Caki2 (cell line): ENCODE measurements at places on chromosomes 4 and X.

DNA sequence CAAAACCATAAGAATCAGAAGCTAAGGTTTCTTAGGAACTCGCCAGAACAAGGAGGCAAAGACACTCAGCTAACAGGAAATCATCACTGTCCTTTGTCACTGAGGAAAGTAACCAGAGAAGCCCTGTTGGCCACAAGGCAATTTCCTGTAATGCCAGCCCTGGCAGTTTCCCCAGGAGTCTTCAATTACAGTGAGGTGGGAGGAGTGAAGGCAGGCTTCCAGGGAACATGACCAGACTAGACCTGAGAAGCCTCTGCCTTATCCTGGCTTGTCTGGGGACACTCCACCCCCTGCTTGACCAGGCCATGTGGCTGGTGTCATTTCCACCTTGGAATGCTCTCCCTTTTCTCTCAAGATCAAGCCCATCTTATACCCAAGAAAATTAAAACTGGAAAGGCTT lies 125.3 kb downstream of the COL4A6 start:
- peak; percentile 23 for DNase-seq

DNA sequence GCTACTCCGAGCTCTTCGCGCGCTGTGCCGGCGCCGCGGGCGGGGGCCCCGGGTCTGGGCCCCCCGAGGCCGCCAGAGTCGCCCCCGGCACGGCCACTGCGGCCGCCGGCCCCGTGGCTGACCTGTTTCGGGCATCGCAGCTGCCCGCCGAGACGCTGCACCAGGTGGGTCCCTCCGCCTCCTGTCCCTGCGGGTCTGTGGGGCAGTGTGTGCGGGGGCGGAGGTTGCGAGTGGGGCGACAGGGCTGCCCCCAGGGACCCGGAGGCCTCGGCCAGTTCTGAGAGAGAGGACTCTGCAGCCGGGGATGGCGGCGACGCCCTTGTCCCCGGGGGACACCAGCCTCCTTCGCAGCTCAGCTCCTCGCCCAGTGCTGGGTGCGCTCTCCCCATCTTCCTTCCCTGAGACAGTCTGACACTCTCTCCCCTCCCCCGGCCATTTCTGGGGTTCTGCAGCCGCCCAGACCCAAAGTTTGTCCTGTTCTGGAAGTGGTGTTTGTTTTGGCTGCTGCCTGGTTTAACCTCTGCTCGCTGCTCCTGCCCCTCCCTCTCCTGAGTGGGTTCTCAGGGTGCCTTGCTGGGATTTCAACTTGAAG lies 609 bp downstream of the REPS2 start:
- DNase-seq, result peak; percentile 0

GRCh38 chr4:183118141-183118540 lies 19.1 kb downstream of the WWC2 start:
- peak; percentile 21 for DNase-seq

- no peak for DNase-seq
These were observed 5.1 kb downstream of the PIGG start for GRCh38 chr4:504076-504475.

- no peak for DNase-seq
These were observed 168.9 kb downstream of the DCTD start for GRCh38 chr4:182748283-182748682.

- DNase-seq, result peak; percentile 76
These were observed at the start of gene STK32B for GRCh38 chr4:5051278-5052203. TSS of gene STK32B (plus strand) at chr4:5051480.

DNA sequence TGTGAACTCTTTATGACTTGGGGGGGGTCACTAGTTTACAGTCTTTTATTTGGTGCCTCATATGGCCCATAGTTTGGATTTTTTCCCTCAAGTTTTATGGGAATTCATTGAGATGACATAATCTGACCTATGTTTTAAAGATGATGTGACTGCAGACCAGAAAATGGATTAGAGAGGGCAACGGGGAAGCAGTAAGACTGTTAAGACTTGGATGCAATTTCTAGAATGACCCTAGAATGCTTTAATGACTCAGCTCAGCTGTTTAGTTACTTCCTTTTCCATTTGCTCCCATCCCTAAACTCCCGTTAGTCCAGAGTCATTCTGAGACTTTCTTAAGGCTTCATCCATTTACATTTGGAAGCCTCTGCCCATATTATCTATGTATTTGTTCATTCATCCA lies 59.9 kb upstream of the PDGFRA start:
- no peak for DNase-seq

DNA sequence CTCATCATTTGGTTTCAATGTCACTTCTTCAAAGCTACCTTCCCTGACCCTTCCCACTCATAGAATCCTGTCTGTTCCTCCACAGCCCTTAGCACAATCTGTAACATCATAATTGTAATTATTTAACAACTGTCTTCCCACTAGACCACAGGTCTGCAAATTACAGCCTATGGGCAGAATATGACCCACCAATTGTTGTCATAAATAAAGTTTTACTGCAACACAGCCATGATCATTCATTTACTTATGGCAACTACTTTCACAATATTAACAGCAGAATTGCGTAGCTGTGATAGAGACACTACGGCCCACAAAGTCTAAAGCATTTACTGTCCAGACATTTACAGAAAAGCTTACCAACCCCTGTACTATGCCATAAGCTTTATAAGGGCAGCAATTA lies 15.9 kb downstream of the USP46 start:
- no peak for DNase-seq

DNA sequence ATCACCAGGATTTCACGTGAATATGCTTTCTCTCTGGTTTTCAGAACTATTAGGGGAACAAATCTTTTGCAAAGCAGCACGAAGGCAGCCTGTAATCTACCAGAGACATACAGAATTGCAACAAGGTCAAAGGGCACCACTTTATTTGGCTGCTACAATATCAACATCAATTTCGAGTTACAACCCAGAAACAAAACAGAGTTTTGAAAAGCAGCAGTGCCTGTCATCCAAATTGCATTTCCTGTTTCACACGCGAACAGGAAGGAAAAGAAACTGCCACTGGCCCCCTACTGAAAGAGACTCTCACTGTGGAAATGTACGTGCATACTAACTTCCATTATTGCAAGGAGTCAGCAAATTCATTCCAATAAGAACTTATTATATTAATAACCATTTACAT lies 17.1 kb upstream of the C1QTNF7 start:
- no peak for DNase-seq

DNA sequence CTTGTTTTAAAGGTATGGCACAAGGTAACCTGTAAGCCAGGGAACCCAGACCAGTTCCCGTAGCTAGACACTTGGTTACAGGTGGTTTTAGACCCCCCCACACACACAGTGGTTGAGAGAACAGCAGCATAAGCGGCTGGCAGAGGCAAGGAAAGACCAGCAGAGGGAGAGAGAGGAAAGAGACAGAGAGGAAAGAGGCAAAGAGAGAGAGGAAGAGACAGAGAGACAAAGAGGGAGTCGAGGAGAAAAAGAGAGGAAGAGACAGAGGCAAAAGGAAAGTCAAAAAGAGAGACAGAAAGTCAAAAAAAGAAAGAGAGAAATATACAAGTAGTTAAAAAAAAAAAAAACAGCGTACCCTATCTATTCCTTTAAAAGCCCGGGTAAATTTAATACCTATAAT lies 19.5 kb upstream of the PCSK1N start:
- peak; percentile 29 for DNase-seq

DNA sequence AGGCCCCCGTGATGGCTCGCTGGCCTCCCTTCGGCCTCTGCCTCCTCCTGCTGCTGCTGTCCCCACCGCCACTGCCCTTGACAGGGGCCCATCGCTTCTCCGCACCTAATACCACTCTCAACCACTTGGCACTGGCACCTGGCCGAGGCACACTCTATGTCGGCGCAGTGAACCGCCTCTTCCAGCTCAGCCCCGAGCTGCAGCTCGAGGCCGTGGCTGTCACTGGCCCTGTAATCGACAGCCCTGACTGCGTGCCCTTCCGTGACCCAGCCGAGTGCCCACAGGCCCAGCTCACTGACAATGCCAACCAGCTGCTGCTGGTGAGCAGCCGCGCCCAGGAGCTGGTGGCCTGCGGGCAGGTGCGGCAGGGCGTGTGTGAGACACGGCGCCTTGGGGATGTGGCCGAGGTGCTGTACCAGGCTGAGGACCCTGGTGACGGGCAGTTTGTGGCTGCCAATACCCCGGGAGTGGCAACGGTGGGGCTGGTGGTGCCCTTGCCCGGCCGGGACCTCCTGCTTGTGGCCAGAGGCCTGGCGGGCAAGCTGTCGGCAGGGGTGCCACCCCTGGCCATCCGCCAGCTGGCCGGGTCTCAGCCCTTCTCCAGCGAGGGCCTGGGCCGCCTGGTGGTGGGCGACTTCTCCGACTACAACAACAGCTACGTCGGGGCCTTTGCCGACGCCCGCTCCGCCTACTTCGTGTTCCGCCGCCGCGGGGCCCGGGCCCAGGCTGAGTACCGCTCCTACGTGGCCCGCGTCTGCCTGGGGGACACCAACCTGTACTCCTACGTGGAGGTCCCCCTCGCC lies 3.0 kb downstream of the PLXNB3 start:
- DNase-seq, result no peak

DNA sequence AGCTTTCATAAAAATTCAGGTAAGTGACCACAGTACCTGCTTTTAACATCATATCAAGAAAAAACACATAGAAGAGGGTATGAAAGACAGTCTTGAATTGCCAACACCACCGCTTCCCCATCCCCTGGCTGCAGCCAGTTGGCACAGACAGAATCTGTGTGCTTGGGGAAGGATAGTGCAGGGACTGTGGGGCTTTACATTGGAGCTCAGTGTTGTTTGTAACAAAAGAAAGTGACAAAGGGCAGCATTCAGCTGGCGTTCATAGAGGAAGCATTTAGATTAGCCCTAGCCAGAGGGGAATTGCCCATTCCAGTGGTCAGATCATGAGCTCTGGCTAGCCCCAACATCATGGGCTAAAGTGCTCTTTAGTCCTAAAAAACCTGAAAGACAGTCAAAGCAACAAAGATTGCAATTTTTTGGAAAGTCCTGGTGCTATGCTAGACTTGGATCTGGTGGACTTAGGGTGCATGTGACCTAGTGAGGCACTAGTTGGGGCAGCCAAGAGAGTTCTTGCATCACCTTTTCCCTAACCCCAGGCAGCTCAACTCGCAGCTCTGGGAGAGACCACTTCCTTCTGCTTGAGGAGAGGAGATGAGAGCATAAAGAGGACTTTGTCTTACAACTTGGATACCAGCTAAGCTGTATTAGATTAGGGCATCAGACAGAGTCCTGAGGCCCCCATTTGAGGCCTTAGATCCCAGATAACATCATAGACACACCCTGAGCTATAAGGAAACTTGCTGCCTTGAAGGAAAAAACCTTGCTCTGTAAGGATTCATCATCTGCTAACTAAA lies 1602.4 kb upstream of the ADGRL3 start:
- DNase-seq, result no peak

DNA sequence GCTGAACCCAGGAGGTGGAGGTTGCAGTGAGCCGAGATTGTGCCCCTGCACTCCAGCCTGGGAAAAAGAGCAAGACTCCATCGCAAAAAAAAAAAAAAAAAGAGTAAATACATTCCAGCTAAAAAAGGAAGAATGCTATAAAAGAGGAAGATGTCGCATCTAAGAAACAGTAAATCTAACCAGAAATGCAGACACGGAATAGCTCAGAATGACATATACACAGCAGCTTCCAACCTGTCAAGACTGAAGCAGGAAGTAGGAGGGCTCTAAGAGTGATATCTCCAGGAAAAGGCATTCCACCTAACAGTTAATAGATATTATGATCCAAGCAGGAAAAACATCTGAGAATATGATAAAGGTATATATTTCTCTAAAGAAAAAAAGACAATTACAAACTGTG lies 16.0 kb downstream of the CLOCK start:
- DNase-seq, result no peak

DNA sequence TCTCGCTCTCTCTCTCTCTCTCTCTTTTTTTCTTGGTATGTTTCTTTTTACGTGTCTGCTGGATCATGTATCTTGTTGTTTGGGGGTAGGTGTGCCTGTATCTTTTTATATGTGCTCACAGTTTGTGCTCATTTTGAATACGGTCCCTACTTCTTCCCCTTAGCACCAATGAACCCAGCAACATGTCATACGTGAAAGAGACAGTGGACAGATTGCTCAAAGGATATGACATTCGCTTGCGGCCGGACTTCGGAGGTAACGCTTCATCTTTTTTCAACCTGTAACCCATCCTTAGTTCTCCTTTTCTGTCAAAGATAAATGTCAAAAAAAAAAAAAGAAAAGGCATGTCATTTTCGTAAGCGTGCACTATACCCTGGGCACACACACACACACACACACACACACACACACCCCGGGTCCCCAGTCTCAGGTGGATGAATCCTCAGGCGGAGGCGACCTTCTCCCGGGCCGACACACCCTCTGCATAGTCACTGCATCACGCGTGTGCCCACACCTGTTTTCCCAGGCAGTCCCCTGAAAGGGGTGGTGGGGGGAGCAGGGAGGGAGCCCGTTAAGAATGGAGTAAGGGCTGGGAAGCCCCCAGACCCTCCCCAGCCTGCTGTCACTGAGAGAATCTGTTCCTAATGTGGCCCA lies 511 bp downstream of the GABRB1 start:
- DNase-seq, result peak; percentile 47

- peak; percentile 27 for DNase-seq
These were observed 2.2 kb upstream of the XAGE3 start for GRCh38 chrX:52870046-52870445.

DNA sequence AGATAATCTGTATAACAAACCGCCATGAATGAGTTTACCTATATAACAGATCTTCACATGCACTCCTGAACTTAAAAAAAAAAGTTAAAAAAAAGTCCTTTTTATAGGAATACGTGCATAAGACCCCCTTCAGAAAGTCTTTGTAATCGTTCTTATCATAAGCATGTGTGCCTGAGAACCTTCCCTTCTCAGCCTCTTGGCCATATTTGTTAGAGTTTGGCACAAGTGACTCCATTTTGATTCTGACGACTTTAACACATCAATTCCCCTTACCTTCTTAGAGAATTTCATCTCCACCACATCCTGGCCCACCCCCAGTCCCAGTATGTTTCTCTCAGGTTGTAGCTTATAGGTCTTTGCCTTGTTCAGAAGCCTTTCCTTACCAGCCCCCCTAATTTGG lies 16.0 kb upstream of the ANXA5 start:
- DNase-seq, result no peak

- DNase-seq, result no peak
These were observed 75.7 kb upstream of the ARHGAP24 start for GRCh38 chr4:85399270-85399669.

GRCh38 chrX:123830309-123830708 lies 29.5 kb upstream of the XIAP start:
- DNase-seq, result peak; percentile 95

DNA sequence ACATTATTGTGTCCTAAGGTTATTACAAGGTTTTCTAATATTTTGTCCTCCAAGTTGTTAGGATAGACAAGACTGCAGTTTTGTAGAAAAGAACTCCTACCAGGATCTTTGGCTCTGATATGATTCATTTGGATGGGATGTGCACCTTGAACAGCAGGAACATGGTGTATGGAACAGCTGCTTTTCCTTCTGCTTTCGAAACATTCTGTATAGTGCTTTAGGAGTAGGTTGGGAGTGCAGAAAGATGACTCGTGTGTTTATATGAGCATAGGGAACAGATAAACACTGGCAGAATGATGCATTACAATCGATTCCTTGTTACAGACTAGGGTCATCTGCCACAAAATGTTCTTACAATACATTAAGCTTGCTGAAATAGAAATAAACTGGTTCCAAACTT lies 790.1 kb downstream of the DMD start:
- DNase-seq, result no peak

GRCh38 chr4:104395168-104395614 lies 99.5 kb downstream of the CXXC4 start:
- DNase-seq, result no peak
